ENCODE measurements at places on chromosomes 2 and 18. TPM values are rescaled to one million over a fixed set of nuclear protein-coding genes. Genes with fewer than 3 reads are reported as not detected.
A peak's percentile ranks its signal among the peaks of the same experiment; 100 is the strongest.

DNA sequence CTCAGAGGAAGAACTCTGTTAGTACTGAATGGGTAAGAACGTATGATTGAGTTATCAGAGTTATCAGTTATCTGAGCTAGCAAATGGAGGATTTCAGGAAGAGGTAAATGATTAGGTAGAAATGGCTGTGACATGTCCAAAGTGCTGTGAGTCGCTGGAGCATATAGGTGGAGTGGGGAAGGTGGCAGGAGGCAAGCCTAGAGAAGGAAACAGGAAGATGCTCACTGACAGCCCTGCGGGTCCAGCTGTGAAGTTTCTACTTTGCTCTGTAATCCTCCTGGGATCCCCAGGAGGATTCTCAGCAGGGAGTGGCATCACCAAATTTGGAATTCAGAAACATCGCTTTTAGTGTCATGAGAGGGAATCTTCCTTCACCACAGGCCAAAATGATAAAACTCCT, 52.0 kb downstream of the GYPC start:
- H3K27me3 ChIP-seq = no peaks in the 10 kb centered on the region
- H3K4me1 ChIP-seq = no peaks in the 10 kb centered on the region
- no peak for DNase-seq
- no peaks in the 10 kb centered on the region for H3K36me3 ChIP-seq
- no peak overlapping the region for H3K4me3 ChIP-seq

Gene FLACC1
- 2.8 TPM for total RNA-seq

DNA sequence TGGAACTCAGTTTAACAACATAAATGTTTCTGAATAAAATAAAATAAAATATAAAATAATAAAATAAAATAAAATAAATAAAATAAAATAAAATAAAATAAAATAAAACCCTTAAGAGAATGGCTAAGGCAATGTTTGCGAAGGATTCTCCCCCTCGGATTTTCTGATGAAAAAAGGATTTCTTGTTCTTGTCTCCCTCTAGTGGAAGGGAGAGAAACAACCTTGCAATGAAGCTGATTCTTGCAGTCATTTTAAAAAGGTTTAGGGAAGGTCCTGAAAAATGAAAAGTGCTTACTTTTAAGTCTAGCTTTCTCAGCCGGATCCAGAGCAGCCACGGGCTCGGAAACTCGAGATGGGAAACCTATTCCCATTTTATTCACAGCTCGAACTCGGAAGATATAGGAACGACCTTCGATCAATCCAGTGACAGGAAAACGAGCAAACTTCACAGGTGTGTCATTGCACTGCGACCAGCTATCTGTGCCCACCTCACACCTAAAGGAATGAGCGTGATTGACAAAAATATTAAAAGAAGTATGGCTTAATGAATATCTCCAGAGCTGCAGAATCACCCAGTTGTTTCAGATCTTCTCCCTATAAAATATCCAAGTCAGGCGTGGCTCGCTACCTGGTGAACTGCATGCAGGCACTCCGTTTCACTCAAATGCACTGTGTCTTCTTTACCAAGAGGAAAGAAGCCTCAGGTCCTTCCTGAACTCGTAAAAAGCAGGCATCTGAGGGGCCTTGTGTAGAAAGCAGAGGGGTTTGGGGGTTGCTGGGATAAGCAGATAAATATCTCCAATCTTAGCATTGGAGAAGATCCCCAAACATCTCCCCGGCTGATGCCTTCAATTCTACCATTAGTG, 68.1 kb downstream of the MYOM1 start:
- peaks cover 11% of the 10 kb centered on the region for H3K4me1 ChIP-seq
- no peaks in the 10 kb centered on the region for H3K27me3 ChIP-seq
- H3K4me3 ChIP-seq = no peak overlapping the region
- H3K27ac ChIP-seq = no peak overlapping the region

- no peaks in the 10 kb centered on the region for H3K4me1 ChIP-seq
- peak; percentile 40 for DNase-seq
- H3K36me3 ChIP-seq = no peaks in the 10 kb centered on the region
- H3K4me3 ChIP-seq = no peak overlapping the region
- H3K27me3 ChIP-seq = no peaks in the 10 kb centered on the region
Measured at GRCh38 chr2:109069331-109070194, 59.4 kb upstream of the SH3RF3 start.

Gene FBXO15
- 1.9 TPM for total RNA-seq

GRCh38 chr2:42935692-42936671, 143.6 kb upstream of the HAAO start:
- H3K36me3 ChIP-seq = no peaks in the 10 kb centered on the region
- H3K27ac ChIP-seq = peak overlapping the region; percentile 19
- no peaks in the 10 kb centered on the region for H3K27me3 ChIP-seq
- no peak for DNase-seq
- H3K4me3 ChIP-seq = no peak overlapping the region
- H3K4me1 ChIP-seq = peaks cover 41% of the 10 kb centered on the region

DNA sequence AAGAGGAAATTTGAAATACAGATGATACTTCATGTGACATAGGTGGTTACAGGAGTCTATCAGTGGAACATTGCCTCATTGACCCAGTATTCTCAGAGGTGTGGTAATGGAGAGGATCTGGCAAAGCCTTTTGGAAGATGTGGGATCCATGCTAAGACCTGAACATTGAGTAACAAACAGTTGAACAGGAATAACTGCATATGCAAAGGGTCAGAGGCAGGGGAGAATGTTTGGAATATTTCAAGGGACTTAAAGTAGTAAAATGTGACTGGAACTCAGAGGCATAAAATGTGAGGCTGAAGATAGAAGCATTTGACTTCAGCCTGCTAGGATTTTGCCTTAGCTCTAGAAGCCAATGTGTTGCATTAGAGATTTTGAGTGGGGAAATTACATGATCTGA, 300.2 kb upstream of the ETAA1 start:
- no peak overlapping the region for H3K4me3 ChIP-seq
- H3K27me3 ChIP-seq = no peaks in the 10 kb centered on the region
- H3K36me3 ChIP-seq = no peaks in the 10 kb centered on the region
- no peaks in the 10 kb centered on the region for H3K4me1 ChIP-seq

- H3K27me3 ChIP-seq = no peaks in the 10 kb centered on the region
- peak overlapping the region; percentile 95 for H3K27ac ChIP-seq
- H3K4me3 ChIP-seq = peak overlapping the region; percentile 93
- DNase-seq = no peak
Measured at GRCh38 chr2:26243470-26244308, 743 bp downstream of the HADHA start.

DNA sequence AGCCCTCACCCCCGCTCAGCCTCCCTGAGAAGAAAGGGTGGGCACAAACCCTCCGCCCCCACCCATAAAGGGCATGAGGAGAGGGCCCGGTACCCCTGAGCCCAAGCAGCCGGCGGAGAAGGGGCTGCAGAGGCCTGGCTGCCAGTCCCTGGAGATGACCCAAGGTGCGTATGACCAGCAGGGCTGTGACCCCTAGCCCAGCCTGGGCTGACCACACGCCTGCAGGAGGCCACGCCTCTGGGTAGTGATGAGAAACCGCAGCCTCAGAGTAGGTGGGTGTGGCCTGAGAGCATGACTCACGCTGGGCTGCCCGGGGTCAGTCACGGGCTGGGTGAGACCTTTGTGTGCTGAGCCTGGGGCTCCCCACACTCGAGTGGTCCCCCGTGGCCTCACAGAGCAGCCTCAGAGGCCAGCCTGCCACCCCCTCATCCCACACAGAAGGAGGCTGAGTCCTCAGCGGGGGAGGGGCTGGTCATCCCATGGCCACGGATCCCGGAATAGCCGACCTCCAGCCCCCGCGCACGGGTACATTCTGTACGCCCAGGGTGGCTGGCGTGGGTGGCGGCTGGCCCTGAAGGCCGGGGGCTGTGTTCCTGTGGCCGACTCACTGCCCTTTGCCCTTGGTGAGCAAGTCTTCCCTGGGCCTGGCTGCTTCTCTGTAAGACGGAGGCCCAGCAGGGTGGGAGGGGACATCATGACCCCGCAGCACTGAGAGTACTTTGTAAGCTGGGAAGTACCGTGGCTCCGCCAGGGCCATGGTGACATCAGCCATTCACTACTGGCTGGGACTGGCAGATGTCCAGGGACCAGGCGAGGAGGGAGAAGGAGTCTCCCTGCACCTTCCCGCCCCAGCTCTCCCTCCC, 110.8 kb upstream of the OTOS start:
- no peaks in the 10 kb centered on the region for H3K27me3 ChIP-seq
- H3K36me3 ChIP-seq = no peaks in the 10 kb centered on the region
- no peak overlapping the region for H3K4me3 ChIP-seq
- peak; percentile 92 for DNase-seq

DNA sequence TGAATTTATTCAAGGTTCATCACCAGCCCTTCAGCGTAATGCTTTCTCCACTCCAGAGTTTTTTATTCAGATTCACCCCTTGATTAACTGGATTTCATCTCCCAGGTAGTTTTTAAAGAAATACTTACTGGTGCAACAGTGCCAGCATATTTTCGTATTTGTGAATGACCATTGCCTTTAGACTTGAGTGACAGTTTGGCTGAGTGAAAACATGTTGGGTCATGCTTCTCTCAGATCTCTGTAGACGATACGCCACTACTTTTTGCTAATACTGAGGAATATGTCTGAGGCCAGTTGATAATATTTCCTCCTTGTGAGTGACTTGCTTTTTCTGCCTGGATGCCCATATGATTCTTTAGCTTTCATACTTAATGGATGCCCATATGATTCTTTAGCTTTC, 51.5 kb downstream of the CYP26B1 start:
- no peaks in the 10 kb centered on the region for H3K27me3 ChIP-seq
- no peak overlapping the region for H3K4me3 ChIP-seq
- no peaks in the 10 kb centered on the region for H3K36me3 ChIP-seq
- no peaks in the 10 kb centered on the region for H3K4me1 ChIP-seq
- DNase-seq = no peak

GRCh38 chr2:60303680-60304079, 249.8 kb downstream of the BCL11A start:
- no peaks in the 10 kb centered on the region for H3K27me3 ChIP-seq
- no peak overlapping the region for H3K27ac ChIP-seq
- no peak overlapping the region for H3K4me3 ChIP-seq
- no peaks in the 10 kb centered on the region for H3K4me1 ChIP-seq

Gene UGT1A3
- total RNA-seq = not detected

Gene SULT1C4
- total RNA-seq = 8.4 TPM

Gene DOK6
- 0.94 TPM for total RNA-seq

Gene MTIF2
- total RNA-seq = 33.5 TPM

Gene KLHL29
- 3.3 TPM for total RNA-seq

DNA sequence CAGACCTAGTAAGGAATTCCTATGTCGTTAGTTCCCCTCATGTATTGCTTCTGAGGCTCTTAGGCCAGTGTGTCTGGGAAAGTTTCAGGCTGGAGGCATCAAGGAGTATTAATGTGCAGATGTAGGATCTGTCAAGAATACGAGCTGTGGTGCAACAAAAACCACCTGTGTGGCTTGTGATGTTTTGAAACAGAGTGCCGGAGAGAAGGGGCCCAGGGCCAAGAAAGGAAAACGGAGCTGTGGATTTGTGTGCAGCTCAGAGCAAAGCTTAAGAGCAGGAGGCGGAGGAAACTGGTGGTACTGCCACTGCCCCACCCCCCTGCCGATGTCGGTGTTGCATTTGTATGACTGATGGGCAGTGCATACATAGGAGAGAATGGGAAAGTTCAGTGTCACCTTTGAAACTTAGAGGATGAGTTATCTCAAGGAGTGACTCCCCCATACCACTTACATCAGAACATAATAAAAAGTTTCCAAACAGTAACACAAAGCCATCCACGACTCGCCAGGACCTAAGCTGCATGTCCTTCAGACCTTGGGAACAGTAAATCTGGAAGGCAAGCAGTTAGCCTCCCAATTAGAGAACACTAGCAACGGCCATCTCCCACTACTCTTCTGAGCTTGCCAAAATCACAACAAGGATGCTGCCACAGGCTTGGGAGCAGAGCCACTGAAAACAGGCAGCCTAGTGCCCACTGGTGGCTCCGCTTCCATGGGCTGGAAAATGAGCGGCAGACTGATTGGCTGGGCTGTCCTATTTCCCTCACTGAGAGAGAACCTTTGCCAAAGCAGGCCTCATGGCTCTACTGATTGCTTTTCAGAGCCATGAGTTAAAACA, 152.7 kb upstream of the NT5C1B start:
- H3K36me3 ChIP-seq = no peaks in the 10 kb centered on the region
- DNase-seq = no peak
- no peaks in the 10 kb centered on the region for H3K4me1 ChIP-seq
- no peak overlapping the region for H3K4me3 ChIP-seq

Gene IGFBP2
- total RNA-seq = 44.1 TPM

DNA sequence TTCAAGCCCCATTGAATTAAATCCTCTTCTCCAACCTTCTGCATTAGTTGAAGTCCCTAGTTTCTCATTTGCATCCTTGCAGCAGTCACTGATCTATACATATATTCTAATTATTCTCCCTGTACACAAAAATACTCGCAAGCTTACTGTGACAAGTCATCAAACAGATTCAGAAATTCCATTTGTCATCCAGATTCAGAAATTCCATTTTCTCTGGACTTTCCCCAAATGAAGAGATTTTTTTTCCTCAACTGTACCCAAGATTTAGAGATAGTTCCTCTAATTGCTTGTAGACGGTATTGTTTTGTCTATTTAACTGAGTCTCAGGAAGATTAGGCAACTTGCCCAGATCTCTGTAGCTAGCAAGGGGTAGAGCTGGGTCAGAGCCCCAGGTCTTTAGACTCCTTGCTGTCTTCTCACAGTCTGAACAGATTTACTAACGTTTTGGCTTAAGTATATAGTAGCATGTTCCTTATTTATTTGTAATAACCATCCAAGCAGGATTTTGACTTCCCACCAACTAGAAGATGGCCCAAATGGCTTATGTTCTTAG, 34.2 kb downstream of the RAB12 start:
- H3K4me1 ChIP-seq = no peaks in the 10 kb centered on the region
- H3K36me3 ChIP-seq = no peaks in the 10 kb centered on the region
- no peaks in the 10 kb centered on the region for H3K27me3 ChIP-seq
- no peak for DNase-seq
- no peak overlapping the region for H3K4me3 ChIP-seq
- no peak overlapping the region for H3K27ac ChIP-seq

Gene MYOM1
- 2.3 TPM for total RNA-seq

Gene PROM2
- total RNA-seq = 22.6 TPM

Gene ACVR1
- total RNA-seq = 45.3 TPM

Gene FBLN7
- 16.7 TPM for total RNA-seq

DNA sequence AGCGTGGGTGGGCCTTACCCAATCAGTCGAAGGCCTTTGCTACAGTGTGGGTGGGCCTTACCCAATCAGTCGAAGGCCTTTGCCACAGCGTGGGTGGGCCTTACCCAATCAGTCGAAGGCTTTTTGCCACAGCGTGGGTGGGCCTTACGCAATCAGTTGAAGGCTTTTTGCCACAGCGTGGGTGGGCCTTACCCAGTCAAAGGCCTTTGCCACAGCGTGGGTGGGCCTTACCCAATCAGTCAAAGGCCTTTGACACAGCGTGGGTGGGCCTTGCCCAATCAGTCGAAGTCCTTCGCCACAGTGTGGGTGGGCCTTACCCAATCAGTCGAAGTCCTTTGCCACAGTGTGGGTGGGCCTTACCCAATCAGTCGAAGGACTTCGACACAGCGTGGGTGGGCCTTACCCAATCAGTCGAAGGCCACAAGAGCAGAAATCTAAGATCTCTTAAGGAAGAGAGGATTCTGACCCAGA, 16.3 kb upstream of the GAL3ST2 start:
- no peak overlapping the region for H3K27ac ChIP-seq
- no peak overlapping the region for H3K4me3 ChIP-seq
- H3K36me3 ChIP-seq = peaks cover 14% of the 10 kb centered on the region

- no peaks in the 10 kb centered on the region for H3K4me1 ChIP-seq
- no peaks in the 10 kb centered on the region for H3K36me3 ChIP-seq
- DNase-seq = no peak
- H3K4me3 ChIP-seq = no peak overlapping the region
- H3K27me3 ChIP-seq = no peaks in the 10 kb centered on the region
- no peak overlapping the region for H3K27ac ChIP-seq
Measured at GRCh38 chr2:123688231-123688940, 336.7 kb upstream of the CNTNAP5 start.

Gene SALL3
- not detected for total RNA-seq

Gene POTEC
- total RNA-seq = not detected
